ENCODE measurements at places on chromosomes 4 and X. TPM values are rescaled to one million over a fixed set of nuclear protein-coding genes. Genes with fewer than 3 reads are reported as not detected.

GRCh38 chr4:4990329-4990728, 28.9 kb downstream of the CYTL1 start:
- no peak for DNase-seq

Gene FNIP2
- total RNA-seq: 5.2 TPM

DNA sequence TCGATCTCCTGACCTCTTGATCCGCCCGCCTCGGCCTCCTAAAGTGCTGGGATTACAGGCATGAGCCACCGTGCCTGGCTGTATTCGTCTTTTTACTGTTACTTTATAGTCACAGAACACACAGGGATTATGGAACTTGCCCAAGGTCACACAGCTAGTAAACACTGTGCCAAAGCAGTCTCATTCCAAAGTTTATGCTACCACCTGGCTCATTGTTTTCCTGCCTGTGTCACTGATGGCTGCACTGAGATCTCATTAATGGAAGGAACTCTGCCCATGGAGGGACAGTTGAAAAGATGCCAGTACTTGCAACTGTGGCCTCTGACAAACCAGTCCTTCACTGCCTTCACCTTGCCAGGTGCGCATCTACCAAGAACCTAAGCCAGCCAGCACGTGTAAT, 517.7 kb downstream of the BCOR start:
- no peak for DNase-seq

- no peak for DNase-seq
Measured at GRCh38 chrX:133594156-133594555, 178.9 kb upstream of the GPC4 start.

Gene TMEM255A
- 4.0 TPM for total RNA-seq

DNA sequence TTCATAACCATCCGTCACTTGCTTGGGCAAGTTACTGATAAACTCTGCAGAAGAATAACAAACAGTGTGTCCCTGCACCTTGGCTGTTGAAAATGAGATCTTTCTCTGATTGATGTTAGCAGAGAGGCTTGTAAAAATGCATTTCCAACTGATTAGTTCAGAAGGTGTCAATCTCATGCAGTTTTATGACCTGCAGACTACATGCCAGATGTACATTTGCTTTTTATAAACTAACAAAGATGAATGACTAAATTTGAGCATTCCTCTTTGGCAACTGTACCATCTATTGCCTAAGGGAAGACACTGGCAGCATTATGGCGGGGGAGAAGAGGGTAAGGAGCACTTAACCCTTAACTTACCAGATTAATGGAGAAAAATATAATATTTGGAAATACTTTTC, 192.8 kb downstream of the DCTD start:
- DNase-seq: no peak

- no peak for DNase-seq
Measured at GRCh38 chr4:79413032-79413885, 5.2 kb upstream of the GK2 start.

Gene TKTL2
- total RNA-seq: not detected

Gene TLR6
- 9.9 TPM for total RNA-seq

DNA sequence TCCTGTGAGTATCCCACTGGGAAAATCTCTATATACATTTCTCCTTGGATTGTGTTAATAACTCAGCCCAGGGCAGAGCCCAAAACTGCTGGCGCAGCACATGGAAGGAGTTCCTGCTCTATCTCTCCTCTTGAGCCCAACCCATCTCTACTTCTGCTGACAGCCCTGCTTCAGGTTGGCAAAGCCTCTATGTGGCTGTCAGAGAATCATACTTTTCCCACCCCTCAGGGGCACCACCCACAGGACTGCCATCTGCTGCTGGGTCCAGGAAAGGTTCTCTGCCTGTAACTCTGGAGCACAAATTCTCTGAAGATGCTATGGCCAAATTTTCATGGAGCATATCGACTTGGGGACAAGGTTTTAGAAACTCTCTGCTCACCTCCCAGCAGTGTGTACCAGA, 278.5 kb upstream of the EMCN start:
- no peak for DNase-seq

- peak; percentile 6 for DNase-seq
Measured at GRCh38 chrX:151505796-151506195, 57.7 kb upstream of the PASD1 start.

- DNase-seq: no peak
Measured at GRCh38 chr4:25981749-25982148, 67.7 kb downstream of the SMIM20 start.

GRCh38 chr4:103498161-103499070, 221.4 kb downstream of the TACR3 start:
- DNase-seq: no peak

Gene FGG
- not detected for total RNA-seq

- no peak for DNase-seq
Measured at GRCh38 chr4:82380344-82380743, 6.6 kb upstream of the HNRNPD start.

DNA sequence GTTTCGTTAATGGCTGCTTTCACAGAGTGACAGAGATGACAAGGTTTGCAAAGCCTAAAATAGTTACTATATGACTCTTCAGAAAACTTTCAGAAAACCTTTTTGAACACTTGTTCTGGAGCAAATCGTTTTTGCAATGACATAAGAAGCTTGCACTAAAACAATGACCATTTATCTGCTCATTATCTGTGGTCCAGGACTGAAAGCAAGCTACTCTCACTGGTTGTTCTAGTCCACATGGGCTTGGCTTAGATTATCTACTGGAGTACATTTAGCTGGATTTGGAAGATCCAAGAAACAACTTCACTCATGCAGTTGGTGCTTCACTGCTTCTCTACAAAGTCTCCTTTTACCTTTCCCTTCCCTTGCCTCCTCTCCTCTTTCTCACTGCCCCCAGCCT, 1836.4 kb upstream of the AGA start:
- DNase-seq: no peak

- no peak for DNase-seq
Measured at GRCh38 chr4:2786152-2786671, 6.7 kb upstream of the SH3BP2 start.

- peak; percentile 25 for DNase-seq
Measured at GRCh38 chr4:186723292-186724057, at the start of gene FAT1. Gene FAT1 (minus strand): TSS chr4:186723856. CDS start chr4:186709827, 14,029 bp downstream.

- DNase-seq: peak; percentile 82
Measured at GRCh38 chr4:41258783-41259182, 2.1 kb downstream of the UCHL1 start.

- no peak for DNase-seq
Measured at GRCh38 chr4:183609151-183609550, 49.8 kb downstream of the RWDD4 start.

DNA sequence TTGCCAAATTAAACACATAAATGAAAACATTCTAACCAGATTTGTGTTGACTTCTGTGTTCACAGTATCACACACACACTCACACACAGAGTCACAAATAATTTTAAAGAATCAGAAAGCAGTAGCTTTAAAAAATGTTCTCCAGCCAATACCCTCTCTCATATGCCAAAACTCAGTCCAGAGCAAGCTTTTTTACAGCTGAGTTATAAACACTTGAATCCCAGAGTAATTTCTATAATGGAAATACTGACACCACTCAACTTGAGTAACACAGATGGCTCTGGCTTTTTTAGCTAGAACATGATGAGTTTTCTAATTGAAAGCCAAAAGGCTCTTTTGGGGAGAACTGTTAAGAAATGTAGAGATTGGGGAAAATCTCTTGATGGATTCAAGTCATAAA, 100.8 kb downstream of the DOCK11 start:
- no peak for DNase-seq

Gene NOX1
- not detected for total RNA-seq

Gene MAOB
- total RNA-seq: not detected

GRCh38 chrX:118528071-118528737, 32.6 kb downstream of the DOCK11 start:
- no peak for DNase-seq

Gene GABRE
- total RNA-seq: 16.9 TPM

- no peak for DNase-seq
Measured at GRCh38 chr4:120918788-120919187, 3.7 kb downstream of the PRDM5 start.

DNA sequence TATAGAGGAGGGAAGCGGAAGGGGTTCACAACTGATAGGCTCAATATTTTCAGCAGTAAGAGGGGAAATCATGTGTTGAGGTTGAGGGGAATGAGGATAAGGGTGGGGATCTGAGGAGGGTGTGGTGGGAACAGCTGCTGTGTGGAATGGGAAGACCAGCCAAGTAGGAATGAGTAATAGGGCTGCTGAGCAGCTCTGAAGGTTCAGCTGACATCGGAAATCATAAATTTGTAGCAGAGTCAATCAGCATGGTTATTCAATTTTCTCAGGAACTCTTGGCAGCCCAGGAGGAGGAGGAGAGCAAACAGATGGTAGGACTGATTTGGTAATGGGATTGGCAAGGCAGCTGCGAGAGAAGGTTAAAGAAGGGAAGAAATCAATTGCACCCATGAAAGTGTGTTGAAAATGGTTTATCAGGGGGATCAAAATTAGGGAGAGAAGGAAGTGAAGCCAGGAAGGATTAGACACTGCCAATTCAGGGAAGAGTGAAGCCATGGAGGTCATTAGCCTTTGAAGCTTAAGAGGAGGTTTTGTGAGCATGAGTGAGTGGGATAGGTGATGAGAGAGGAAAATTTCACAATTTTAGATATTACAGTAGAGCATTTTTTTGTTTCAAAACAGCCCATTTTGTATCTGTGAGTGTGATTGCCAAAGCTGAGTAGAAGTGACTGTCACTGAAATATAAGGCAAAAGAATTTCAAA, 82.6 kb downstream of the PCDH7 start:
- DNase-seq: no peak

DNA sequence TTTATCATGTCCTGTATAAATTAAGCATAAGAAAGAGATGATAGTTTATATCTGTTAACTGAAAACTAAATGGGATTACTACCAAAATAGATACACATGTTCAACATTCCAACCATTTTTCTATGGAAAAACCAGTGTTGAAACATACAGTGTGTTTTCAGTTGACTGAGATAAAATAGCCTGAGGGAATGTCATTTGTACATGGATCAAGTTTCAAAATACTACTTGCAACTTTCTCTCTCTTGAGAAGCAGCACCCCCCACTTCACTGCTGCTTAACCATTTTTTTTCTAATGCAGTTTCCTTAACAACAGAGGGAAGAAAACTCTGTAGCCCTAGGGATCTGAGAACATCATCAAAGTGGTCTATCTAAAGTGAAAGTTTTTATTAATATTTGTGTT, 70.8 kb downstream of the NPNT start:
- peak; percentile 42 for DNase-seq

Gene PPP4R3C
- 0.04 TPM for total RNA-seq

GRCh38 chr4:107691378-107691777, 28.7 kb downstream of the PAPSS1 start:
- no peak for DNase-seq

DNA sequence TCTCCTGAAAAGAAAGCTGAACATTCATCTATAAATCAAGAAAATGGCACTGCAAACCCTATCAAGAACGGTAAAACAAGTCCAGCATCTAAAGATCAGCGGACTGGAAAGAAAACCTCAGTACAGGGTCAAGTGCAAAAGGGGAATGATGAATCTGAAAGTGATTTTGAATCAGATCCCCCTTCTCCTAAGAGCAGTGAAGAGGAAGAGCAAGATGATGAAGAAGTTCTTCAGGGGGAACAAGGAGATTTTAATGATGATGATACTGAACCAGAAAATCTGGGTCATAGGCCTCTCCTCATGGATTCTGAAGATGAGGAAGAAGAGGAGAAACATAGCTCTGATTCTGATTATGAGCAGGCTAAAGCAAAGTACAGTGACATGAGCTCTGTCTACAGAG, 28.6 kb downstream of the PAQR3 start:
- DNase-seq: no peak

Gene ADH5
- 221 TPM for total RNA-seq

GRCh38 chr4:7126981-7127380, 59.1 kb upstream of the GRPEL1 start:
- no peak for DNase-seq

- no peak for DNase-seq
Measured at GRCh38 chr4:589219-589963, 13.3 kb upstream of the TMEM271 start.

DNA sequence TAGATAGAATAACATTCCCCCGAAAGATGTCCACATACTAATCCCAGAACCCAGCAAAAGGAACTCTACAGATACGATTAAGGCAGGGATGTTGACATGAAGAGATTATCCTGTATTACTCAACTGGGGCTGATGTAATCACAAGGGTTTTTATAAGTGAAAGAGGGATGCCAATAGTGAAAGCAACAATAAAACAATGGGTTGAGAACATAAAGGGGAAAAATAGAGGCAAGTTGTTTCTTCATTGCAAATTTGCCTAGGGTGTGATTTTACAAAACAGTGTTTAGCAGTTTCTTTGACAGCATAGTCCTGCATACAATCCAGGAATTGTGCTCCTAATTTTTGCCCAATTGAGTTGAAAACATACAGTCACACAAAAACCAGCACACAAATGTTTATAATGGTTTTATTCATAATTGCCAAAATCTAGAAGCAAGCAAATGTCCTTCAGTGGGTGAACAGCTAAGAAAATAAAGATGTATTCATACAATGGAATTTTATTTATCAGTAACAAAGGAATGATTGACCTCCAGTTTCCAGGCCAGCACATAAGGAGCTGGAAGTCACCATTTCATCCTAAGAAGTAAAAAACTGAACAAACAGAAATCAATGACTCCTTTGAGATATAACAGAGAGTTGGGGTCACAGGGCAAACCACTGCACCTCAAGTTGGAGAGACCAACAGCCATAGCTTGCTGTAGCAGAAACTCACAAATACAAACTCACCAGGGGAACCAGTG, 107.2 kb downstream of the CENPC start:
- peak; percentile 47 for DNase-seq

- no peak for DNase-seq
Measured at GRCh38 chrX:74923942-74924448, 1.3 kb downstream of the NEXMIF start.

DNA sequence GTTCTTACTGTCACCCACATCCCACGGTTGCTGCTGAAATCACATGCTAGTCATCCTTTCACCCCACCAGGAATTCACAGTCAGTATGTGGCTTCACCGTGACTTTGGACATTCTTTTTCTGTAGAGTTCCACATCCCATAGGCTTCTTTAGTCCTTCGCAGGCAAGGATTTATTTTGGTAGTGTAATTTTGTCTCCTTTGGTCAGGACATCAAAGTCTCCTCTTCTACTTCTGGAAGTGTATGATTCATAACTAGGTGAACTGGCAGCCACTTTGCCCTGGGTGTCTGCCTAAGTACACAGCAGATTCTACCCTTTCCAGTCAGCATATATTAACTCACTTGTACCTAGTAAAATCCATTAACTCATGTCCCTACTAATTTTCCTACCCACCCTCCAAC, 38.3 kb upstream of the MMAA start:
- DNase-seq: no peak
